ENCODE measurements at places on chromosomes 2 and 18.

DNA sequence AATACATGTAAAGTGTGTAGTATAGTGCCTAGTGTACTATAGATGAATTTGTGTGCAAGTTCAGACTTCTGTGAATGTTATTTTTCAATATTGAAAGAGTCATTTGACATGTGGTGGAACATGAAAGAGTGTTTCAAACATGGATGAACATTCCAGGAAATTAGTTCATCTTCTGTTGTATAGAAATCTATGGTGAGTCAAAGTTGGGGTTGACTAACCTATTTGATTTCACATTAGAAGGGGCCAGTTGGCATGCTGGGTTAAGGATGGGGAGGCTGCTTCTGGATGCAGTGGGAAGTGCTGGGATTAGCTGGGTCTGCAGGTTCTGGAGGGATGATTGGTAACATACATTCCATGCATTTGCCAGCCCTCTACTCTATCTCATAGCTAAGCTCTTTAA, 50.6 kb downstream of the LYPD6B start:
- no peak for DNase-seq

GRCh38 chr2:56134861-56135260, 48.9 kb upstream of the CCDC85A start:
- no peak for DNase-seq

DNA sequence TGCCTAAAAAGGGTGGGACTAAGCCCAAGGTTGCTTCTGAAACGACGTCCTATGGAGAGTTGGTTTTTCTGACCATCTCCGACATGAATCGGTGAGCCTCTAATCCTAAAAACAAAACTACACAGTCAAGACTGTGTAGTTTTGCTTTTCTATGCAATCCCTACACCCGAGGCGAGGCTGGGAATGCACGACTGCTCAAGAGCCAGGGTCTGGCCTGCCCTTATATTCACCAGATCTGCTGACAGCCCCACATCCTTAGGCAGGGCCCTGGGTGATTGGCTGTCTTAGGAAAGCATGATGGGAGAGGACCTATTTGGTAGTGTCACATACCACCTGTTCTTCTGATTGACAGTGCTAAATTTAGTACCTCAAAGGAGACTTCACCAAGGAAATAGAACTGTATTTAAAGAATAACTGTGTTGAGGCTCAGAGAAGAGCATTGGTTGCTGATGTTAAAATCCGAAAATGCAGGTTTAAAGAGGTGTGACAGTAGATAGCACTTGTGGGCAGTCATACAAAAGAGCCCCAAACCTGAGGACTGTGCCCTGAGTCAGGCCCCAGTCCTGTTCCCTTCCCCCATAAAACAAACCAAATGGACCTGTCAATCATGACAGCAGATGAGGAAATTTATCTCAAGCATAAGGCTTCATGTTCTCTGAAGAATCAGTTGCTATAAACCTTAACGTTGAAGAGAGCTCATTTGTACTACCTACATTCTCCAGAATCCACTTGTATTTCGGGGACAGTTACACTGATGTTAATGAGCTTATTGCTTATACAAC, at the start of gene TTN:
Gene TTN (minus strand): TSS at position 197 of the 782 bp plus-strand sequence. CDS start 2,781 bp downstream, outside the sequence.
- DNase-seq: no peak

DNA sequence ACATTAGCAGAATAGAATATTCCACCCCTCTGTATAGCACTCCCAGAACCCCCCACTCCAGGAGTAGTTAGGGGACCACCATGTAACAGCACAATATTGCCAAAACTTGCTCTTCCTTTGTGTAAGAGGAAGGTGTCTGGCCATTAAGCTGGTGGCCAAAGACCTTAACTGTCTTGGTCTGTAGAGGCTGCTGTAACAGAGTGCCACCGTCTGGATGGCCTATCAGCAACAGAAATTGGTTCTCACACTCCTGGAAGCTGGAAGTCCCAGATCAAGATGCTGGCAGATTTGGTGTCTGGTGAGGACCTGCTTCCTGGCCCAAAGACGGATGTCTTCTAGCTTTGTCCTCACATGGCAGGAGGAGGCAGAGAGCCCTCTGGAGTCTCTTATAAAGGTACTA, 61.6 kb upstream of the TGFA start:
- DNase-seq: no peak

DNA sequence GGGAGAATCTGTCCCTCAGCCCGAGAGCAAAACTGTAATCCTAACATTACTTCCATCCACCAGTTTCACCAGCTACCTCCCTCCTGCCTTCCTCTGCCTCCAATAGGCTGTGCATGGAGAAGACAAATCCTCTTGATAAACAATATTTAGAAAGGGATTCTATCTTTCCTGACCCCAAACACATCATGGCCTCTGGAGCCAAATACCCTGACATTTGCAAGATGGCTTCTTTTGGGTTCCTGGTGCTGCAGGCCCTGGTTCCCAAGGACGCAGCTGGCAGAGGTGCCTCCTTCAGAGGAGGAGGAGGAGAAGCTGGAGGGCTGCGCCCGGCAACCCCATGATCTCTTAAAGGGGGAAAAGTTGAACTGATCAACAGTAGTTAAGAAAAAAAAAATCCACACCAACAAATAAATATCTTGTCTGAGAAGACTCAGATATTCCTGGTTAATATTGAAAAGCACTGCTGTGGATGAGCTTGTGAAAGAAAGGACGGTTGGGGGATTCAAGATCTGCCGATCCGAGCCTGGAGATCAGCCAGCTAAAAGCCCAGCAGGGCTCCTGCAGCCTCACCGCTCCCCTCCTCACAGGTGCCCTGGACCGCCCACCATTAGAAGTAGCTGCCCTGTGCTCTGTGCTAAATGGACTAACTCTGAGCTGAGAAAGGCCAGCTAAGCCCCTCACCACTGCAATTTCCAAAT, 116.8 kb downstream of the MSH2 start:
- DNase-seq: no peak

DNA sequence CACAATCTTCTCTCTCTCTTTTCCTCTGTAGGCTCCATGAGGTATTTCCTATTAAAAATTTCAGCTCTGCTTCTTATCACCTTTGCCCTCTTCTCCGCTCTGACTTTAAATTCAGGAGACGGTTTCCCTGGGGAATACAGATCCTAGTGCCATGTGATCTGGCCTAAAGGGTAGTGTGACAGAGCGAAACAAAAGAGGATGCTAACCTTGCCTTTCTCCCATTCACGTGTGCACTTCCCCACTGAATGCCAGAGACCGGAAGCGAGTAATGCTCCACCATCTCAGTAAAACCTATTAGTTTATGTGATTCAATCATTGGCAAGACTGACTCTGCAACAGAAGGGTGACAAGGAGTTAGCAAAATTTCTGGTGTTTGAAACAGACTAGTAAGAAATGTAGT, 358.3 kb downstream of the ZNF521 start:
- DNase-seq: no peak

All from GDM1 (cell line).